ENCODE measurements at places on chromosomes 7 and 10.

DNA sequence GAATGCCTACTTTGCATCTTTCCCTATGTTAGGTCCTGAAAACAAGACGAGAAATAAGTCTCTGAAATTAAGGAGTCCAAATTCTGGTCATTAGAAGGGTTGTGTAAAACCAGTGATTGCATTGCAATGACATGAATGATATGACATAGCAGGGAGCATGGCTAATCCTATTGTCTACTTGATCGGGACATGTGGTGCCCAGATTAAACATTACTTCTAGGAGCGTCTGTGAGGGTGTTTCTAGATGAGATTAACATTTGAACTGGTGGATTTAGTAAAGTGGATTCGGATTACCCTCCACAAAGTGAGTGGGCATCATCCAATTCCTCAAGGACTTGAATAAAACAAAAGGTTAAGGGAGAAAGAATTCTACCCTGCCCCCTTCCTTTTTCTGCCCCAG is 434.9 kb upstream of the KLF6 start:
- DNase-seq, result no peak

DNA sequence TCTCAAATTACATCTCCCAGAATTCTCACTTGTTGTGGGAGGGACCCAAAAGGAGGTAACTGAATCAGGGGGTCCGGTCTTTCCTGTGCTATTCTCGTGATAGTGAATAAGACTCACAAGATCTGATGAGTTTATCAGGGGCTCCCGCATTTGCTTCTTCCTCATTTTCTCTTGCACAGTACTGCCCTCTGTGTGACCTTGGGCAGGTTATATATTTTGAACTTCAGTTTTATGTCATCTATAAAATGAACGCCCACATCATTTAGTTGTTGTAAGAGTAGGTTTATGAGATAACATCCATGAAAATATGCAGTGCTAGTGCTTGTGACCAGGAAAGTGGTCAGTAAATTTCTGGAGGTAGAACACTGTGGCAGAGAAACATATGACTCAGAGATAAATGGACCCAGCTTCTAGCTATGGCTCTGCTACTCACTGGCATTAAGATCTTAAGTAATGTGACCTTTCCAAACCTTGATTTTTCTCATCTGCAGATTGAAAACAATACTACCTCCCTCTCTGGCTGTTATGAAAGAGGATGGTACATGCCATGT is 44.3 kb downstream of the SCRN1 start:
- no peak for DNase-seq

GRCh38 chr7:29274146-29275017 is 79.8 kb downstream of the CHN2 start:
- DNase-seq, result no peak

DNA sequence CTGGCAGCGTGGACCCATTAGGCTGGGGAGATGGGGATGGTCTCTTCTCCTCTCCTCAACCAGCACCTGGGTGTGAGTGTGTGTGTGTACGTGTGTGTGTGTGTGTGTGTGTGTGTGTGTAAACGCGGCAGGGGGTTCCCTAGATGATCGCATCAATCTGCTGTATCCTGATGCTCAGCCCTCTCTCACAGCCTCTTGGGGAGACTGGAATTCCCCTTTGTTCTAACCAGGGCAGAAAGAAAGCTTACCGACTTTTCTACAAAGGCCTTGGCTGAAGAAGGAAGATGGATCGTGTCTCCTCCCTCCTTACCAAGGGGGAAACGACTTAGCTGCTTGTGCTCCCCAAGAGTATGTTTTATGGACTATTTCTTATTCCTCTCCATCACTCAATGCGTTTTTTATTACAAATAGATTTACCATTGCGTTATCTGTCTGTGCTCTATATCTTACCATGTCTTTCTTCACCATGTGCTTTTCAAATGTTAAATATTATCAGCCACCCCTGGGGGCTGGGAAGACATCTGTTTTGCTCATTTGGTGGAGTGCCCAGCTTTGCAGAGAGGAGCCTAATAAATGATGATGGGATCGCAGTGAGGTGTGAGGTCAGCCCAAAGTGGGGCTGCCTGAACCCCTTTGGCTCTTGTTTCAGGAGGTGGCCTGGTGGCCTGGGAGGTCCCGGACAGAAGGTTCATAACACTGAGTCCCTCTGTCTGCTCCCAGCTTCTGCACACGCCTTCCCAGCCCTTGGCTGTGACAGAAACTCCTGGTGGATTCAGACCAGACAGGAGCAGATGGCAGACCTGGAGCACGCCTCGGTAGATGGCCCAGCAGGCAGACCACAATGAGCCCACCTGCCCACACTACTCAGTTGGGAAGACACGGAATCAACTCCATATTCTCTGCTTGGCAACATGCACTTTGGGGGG is 262.0 kb downstream of the PRPF18 start:
- no peak for DNase-seq

DNA sequence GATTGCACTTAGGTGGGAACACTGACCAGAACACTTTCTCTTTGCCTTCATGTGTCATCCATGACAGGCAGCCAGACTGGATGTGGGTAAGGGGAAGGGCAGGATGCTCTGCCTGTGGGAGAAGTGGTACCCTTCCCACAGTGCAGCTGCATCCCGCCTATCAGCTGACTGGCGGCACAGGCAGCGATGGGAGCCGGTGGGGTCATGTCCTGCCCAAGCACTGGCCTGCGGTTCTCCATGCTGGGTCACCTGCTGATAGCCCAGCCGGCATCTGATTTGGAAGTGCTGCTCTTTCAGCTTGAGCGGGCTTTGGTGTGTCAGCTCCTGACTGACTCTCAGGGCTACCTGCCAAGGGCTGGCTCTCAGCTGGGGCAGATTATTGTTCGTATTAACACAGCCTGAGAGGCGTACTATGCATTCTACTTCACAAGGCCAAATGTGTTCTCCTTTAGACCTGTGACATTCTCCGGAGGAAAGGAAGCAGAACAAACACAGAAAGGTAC is 105.2 kb upstream of the PDLIM1 start:
- DNase-seq, result no peak

GRCh38 chr7:158567153-158567603 is 20.4 kb downstream of the PTPRN2 start:
- DNase-seq, result no peak

GRCh38 chr7:22267930-22268615 is 88.9 kb downstream of the RAPGEF5 start:
- no peak for DNase-seq

GRCh38 chr7:29847916-29848315 is 41.6 kb downstream of the WIPF3 start:
- DNase-seq, result no peak

GRCh38 chr7:112370436-112370835 is 79.8 kb upstream of the IFRD1 start:
- DNase-seq, result no peak

All from astrocyte of the spinal cord (primary cell).